ENCODE measurements at places on chromosomes 11 and 22.

GRCh38 chr11:11779975-11780374, 61.8 kb upstream of the USP47 start:
- no peak for DNase-seq

GRCh38 chr22:38706101-38706900, 557 bp downstream of the GTPBP1 start:
- no peak for DNase-seq

- DNase-seq, result no peak
Observed at GRCh38 chr11:116175707-116176106, 597.1 kb downstream of the BUD13 start.

- DNase-seq, result peak; percentile 26
Observed at GRCh38 chr11:61587541-61587941, 6.7 kb upstream of the SYT7 start.

DNA sequence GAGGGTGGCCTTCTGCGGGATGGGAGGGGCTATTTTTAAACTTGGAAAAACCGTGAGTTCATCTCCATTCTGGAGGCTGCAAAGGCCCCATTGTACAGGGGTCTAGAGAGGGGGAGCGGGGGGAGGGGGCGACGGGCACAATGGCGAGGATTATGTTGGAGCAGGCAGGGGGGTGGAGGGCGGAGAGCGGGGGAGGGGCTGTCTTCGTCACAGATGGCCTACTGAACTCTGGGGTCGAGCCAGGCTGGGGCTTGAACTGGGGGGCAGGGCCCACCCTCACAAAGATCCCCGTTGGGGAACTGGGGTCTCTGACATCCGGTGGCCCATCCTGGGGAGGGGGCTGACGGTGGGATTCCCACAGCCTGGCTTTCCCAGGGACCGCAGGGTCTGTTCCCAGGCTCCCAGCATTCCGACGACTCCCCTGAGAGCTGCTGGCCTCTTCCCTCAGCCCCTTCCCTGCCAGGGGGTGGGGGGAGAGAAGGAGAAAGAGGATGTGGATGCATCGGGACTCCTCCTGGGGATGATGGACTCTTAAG, 3.4 kb upstream of the MCAM start:
- no peak for DNase-seq

DNA sequence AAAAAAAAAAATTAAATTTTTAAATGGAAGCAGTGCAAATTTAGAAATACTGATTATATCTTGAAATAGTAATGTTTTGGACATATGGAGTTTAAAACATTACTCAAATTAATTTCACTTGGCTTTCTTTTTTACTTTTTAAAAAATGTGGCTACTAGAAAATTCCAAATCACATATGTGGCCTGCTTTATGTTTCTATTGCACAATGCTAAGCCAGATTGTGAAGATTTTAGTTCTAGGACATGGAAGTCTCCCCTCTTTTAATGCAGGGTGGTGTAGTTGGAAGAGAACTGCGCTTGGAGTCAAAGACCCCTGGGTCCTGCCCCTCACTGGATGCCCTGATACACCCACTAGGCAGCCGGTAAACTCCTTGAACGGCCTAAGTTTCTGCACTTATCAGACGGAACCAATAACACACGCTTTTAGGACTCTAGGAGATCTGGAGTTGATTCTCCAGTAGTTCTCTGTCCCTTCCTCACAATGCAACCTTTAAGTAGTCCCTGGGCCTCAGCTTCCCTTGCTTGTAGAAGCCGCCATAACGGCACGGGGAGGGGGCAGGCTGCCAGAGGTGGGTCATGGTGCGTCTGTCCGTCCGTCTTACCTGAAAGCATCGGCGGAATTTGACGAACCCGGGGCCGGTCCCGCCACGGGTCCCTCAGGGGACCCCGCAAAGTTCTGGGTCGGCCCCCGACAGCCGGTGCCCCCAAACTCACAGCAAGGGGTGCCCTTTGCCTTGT, 505 bp downstream of the FAM227A start:
- DNase-seq, result no peak

DNA sequence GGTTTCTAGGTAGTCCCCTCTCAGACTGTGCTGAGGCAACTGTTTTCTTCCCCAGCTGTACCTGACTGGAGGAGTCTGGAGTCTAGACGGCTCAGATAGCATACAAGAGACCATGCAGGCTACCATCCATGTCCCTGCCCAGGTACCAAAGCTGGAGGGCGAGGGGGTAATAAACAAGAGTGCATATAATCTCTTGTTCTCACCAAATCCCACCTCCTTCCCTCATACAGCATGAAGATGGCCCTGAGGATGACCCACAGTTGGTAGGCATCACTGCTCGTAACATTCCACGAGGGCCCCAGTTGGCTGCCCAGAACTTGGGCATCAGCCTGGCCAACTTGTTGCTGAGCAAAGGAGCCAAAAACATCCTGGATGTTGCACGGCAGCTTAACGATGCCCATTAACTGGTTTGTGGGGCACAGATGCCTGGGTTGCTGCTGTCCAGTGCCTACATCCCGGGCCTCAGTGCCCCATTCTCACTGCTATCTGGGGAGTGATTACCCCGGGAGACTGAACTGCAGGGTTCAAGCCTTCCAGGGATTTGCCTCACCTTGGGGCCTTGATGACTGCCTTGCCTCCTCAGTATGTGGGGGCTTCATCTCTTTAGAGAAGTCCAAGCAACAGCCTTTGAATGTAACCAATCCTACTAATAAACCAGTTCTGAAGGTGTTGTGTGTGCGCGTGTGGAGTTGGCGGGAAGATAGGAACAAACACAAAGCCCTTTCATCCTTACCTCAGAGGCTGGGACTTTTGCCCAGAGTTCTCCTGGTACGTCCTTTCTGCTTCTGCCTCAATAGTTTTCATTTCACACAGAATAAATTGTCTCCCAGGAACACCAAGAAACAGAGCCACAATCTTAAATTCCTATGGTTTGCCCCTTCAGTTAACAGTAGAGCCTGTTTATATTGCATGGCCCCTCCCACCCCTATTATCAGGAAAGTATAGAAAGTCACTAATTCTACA, 8.5 kb downstream of the HMBS start:
- no peak for DNase-seq

- DNase-seq, result no peak
Observed at GRCh38 chr11:65210748-65211147, 29.0 kb downstream of the CAPN1 start.

DNA sequence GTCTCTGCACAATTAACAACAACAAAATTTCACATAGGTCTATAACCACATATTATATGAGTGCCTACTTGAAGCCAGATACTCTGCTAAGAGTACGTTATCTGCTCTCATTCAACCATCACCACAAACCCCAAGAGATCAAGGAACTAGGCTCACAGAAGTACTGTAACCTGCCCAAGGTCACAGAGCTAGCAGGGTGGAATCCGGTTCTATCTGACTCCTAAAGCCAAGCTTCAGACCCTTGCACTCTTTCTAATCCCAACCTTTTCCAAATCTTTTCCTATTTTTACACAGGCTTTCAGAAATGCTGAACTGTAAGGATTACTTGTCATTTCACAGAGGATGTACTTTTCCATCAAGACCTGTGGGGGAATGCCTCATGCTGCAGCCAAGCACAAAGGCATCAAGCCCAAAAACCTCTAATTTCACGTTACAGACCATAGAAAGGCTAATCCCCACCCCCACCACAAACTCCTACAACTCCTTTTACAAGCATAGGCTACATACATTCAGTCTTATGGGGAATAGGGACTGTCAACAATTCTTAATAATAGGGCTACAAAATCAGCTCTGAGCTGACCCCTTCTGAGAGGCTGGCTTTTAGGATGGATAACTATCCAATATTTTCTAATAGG, 927 bp downstream of the PRCP start:
- DNase-seq, result no peak

- DNase-seq, result no peak
Observed at GRCh38 chr22:27431896-27432295, 369.7 kb downstream of the MN1 start.

- no peak for DNase-seq
Observed at GRCh38 chr11:126707498-126707897, 293.1 kb downstream of the KIRREL3 start.

- no peak for DNase-seq
Observed at GRCh38 chr11:78451371-78452150, 33.9 kb upstream of the GAB2 start.
